Stimulated activated CD4-positive, alpha-beta T cell treated with anti-CD3 and anti-CD28 coated beads, Interleukin-15, amount 100 ng/mL, for 1 hour (primary cell): ENCODE measurements at places on chromosomes 11 and 22.
A peak's percentile ranks its signal among the peaks of the same experiment; 100 is the strongest.

DNA sequence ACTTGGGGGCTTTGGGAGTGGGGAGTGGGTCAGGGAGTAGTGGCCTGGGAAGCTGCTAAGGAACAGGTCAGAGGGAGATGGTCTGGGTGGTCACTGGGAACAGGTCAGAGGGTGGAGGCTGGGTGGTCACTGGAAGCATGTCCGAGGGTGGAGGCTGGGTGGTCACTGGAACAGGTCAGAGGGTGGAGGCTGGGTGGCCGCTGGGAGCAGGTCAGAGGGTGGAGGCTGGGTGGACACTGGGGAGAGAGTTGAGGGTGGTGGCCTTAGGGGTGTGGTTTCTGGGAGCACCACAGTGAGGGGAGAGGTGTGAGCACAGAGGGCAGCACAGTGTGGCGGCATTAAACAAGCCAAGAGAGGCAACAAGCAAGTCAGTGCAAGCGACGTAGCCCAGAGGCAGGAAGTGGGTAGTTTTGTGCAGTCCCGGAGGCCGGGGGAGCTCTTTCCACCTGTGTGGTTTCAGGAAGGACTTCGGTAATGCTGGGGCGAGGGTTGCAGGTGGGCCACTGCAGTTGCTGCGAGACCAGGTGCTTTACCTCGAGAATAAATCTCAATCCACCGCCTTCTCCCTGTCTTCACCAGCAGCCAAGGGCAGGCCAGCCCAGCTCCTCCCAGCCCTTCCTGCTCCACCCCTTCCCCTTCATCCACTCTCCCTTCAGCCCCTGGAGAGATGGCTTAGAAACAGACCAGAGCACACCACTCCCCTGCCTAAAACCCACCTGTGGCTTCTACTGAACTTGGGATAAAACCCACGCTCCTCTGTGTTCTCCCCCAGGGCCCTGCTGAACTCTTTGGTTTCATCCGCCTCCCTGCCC lies 3.2 kb upstream of the CACNA1I start:
- DNase-seq = peak; percentile 18

GRCh38 chr11:11137339-11137738 lies 215.7 kb downstream of the CSNK2A3 start:
- no peak for DNase-seq

DNA sequence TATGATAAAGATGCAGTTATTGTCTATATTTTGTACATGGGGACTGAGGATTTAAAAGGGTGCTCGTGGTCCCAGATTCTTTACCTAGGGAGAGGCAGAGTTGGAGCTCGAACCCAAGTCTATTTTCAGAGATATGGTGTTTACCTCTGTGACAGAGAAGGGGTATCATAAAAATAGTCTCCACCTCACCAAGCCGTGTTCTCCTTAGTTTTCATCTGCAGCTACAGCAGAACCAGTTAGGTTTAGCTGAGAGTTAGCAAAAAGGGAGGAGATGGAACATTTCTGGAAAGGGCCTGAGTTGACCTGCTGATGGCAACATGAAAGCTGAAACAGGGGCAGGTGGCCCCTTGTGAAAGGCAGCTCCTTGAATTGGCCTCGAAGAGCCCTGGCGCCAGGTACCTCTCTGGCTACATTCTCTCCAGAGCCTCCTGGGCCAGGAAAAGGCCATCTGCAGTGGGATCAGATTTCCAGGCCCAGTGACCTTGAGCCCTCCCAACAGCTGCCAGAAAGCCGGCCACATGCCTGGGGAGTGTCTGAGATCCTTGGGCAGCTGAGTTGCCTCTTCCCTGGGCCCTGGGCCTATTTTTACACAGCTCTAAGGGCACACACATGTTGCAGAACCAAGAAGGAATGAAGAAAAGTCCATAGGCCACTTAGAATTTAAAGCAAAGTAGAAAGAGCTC lies 136.6 kb downstream of the NAV2 start:
- no peak for DNase-seq

- DNase-seq = no peak
Observed at GRCh38 chr11:95796501-95796900, 6.2 kb downstream of the CEP57 start.
